ENCODE measurements at places on chromosomes 13 and 19.

DNA sequence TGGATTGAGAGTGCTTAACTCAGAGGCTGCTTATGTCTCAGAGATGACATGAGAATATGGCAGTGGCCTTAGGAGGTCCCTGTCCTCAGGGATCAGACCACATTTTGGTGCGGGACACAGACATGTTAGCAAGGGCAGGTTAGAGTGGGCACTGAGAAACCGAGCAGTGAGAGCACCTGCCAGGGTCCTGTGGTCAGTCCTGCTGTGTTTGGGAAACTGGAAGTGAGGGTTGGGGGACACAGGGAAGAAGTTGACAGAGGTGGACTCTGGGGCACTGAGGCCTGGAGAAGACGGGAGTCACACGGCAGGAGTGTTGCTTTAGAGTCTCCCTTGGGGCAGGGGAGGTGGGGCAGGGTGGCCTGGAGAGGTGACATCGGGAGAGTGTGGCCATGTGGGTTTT, 7.4 kb downstream of the IGFLR1 start:
- no peak for DNase-seq

GRCh38 chr13:75830842-75831241, 194.7 kb downstream of the LMO7 start:
- DNase-seq = no peak

DNA sequence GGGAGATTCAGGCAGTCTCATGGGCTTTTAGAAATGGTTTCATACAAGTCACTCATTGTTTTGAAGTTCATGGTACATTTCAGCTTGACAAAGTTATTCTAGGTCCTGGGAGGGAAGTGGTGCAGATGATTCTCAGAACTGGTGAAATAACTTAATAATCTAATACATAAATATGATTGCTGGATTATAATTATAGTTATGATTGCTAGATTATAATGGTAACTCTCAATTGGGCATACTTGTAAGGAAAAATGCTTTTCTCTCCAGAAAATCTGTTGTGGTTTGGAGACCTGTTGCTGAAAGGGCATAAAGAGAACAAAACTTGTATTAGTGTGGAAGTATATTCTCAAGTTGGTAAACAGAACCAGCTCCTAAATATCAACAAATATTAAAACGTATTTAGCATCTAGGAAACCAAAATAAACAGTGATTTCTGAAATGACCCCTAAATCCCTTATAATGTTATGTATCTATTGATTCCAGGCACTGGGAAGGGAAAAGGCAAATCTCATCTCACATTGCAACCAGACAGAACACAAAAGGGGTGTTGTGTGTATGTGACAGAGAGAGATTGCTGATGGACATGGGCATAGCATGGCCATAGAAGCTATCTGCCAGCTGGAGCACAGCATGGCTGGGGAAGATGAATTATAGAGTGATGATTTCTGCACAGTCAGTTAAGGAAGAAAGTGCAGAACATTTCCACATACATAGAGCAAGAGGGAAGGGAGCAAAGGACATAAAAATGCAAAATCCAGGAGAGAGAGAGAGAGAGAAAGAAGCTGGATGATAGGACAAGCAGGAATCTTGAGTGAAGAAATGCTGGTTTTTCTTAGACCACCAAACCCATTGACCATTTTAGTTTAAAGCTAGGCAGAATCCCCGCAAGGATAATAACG, 87.1 kb upstream of the FRY start:
- DNase-seq = no peak

GRCh38 chr19:6777434-6777833, 4.9 kb downstream of the VAV1 start:
- DNase-seq = no peak

- no peak for DNase-seq
Measured at GRCh38 chr19:40923934-40924391, 41.9 kb upstream of the CYP2A7 start.

DNA sequence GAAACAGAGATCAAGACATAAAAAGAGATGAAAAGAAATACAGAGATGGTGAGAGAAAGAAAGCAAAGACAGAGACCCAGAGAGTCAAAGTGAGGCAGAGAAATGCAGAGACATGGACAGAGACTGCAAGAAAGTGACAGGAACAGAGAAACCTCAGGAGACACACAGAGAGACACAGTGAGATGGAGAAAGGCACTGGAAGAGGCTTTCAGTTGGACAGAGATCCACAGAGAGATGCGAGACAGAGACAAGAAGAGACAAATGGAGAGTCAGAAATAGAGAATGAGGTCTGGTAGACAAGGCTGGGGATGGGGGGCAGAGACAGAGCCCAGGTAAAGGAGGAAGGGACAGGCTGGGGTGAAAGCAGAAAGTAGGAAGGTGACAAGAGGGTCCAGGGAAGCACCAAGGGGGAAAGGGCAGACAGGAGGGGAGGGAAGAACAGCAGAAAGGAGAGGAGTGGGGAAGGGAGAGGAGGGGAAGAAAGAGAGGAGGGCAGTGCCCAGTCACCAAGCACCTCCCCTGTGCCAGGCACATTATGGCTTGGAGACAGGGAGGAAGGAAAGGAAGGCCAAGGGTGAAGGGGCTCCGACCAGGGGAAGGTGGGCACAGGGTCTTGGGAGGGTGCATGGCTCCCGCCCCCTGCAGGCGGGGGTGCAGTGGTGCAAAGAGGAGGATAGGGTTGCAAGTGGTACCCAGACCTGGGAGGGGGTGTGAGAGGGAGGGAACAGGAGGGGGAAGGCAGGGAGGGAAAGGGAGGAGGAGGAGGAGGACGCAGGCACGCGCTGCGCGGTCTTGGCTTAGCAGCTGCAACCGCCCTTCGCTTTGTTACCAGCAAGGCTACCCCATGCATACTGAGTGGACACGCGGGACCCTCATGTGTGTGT, 38.4 kb downstream of the DEDD2 start:
- DNase-seq = no peak
